Left renal cortex interstitium (tissue), 4 donors: ENCODE measurements at places on chromosomes 13 and 19. TPM values are rescaled to one million over a fixed set of nuclear protein-coding genes. Genes with fewer than 3 reads are reported as not detected.
A peak's percentile ranks its signal among the peaks of the same experiment; 100 is the strongest.

The FCHO1 gene
- polyA plus RNA-seq, result 3.3 TPM

The CLDN10 gene
- polyA plus RNA-seq, result 112 TPM

The ZNF491 gene
- polyA plus RNA-seq, result 3.9 TPM

The ZNF208 gene
- 8.3 TPM for polyA plus RNA-seq

The VSTM2B gene
- 1.2 TPM for polyA plus RNA-seq

The XRCC1 gene
- 62.5 TPM for polyA plus RNA-seq

The NLRP9 gene
- polyA plus RNA-seq, result not detected

The FFAR2 gene
- 0.33 TPM for polyA plus RNA-seq

The RGL3 gene
- polyA plus RNA-seq, result 141 TPM

The GNG14 gene
- polyA plus RNA-seq, result 0.49 TPM

DNA sequence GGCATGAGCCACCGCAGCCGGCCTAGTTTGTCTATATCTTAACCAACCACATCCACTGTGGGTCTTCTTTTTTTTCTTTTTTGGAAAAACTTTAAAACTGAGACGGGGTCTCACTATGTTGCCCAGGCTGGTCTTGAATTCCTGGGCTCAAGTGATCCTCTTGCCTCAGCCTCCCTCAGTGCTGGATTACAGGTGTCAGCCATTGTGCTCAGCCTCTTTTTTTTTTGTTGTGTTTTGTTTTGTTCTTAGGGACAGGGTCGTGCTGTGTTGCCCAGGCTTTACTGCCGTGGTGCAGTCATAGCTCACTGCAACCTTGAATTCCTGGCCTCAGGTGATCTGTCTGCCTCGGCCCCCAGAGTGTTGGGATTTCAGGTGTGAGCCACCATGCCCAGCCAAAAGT is 7.4 kb downstream of the SNRNP70 start:
- no peak for DNase-seq

DNA sequence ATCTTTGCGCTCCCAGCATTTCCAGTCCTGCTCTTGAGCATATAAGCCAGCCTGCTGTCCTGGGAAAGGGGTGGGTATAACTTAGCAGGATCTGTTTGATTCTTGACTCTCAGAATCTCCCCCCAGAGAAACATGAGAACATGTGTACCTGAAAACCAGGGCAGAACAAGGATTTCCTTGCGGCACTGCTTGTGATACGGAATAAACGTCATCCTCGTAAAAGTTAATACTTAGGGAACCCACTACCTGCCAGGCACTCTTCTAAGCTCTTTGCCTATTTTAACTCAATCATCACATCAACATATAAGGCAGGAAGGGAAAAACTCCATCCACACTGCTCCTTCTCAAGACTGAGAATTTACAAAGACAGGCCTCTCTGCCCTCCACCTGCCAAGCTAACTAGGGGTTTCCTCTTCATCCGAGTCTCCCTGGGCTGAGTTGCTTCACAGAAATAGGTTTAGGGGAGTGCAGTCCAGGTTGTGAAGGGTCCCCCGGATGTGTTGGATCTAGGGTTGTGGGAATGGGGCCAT is 1.1 kb downstream of the ZNF653 start:
- no peak for DNase-seq

- DNase-seq, result no peak
Observed at GRCh38 chr19:50975766-50976165, 6.4 kb upstream of the KLK6 start.

DNA sequence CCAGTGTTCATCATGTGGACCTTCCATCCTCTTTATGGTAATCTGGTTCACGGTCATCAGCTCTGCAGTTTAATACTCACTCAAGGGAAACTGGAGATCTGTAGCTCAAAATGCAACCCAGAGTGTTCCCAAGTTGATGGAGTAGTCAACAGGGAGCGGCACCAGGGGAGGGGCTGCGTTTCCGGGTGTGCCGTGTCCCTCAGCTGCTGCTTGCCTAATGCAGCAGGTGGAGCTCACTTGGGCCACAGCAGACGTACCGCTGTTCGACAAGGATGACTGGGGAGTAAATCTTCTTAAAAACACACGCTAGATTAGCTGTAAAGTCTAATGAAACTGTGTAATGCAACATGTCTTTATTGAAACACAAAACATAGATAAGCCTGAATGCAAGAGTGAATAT is 81.1 kb downstream of the TNFSF13B start:
- DNase-seq, result no peak

DNA sequence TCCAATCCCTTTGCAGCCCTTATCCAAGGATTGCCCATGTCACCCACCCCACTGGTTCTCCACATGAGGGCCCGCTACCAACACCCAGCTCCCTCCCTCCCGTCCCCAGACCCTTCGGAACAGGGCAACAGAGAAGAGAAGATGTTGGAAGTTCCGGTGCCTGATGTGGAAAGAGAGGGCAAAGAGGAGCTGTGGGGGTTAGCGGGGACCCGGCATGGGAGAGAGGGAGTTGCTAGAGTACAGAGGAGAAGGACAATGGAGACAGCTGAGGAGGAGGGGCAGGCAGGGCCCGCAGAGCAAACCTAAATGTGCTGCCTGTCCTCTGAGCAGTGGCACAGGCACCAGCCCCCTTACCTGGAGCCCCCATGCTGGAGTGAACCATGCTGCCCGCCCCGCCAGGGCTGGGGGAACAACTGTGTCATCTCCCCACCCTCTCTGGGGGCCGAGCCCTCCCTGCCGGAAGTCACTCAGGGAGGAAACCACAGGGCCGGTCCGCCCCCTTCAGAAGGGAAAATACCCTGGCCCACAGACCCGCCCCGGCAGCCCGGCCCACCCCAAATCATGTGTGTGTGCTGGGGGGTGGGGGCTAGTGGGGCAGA is at the start of gene POU2F2:
Gene POU2F2 (minus strand): TSS at position 417 of the 599 bp plus-strand sequence. CDS start 35 bp downstream, at position 382.
- no peak for DNase-seq

- no peak for DNase-seq
Observed at GRCh38 chr13:44474122-44474910, 100.7 kb downstream of the SERP2 start.

DNA sequence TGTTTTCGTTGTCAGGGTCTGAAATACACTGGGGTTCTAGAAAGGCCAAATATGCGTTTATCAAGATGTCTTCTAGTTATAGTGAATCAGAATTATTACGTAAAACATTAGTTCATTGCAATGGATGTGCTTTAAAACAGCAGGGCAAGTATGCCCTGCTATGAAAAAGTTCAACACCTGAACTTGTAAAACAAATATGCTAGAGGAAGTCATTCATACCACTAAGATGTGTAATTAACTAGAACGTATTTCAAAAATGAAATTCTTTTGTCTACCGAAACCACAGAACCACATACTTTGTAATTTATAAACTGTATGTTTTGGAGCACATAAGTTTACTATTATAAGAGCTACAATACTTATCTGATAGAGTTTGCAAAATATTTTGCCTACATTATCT is 266.2 kb downstream of the KCTD12 start:
- no peak for DNase-seq

GRCh38 chr19:31826325-31826724 is 477.1 kb upstream of the TSHZ3 start:
- no peak for DNase-seq

DNA sequence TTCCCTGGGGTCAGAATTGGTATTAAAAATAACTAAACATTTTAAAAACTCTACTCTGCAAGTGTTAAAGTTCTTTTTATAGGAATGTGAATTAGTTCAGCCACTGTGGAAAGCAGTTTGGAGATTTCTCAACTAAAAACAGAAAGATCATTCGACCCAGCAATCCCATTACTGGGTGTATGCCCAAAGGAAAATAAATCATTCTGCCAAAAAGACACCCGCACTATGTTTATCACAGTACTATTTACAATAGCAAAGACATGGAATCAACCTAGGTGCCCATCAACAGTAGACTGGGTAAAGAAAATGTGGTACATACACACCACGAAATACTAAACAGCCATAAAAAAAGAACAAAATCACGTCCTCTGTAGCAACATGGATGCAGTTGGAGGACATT is 657 bp upstream of the THSD1 start:
- DNase-seq, result no peak

GRCh38 chr19:48508729-48509411 is 2.8 kb downstream of the LMTK3 start:
- no peak for DNase-seq

- peak; percentile 24 for DNase-seq
Observed at GRCh38 chr19:38506723-38507550, 73.4 kb downstream of the RYR1 start.

DNA sequence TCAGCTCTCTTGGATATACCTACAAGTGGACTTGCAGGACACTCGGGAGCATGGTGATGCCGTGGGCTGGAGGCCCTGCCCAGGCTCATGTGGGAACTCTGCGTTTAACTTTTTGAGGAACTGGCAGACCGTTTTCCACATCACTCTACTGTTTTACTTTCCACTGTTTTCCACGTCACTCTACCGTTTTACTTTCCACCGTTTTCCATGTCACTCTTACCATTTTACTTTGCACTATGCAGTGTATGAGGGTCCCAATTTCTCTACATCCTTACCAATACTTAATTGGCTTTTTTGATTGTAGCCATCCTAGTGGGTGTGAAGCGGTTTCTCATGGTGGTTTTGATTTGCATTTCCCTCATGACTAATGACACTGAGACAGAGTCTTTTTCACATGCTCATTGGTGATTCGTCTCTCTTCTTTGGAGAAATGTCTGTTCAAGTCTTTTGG is 40.5 kb downstream of the GATAD2A start:
- no peak for DNase-seq

GRCh38 chr13:112704308-112705145 is 14.7 kb downstream of the ATP11A start:
- no peak for DNase-seq

DNA sequence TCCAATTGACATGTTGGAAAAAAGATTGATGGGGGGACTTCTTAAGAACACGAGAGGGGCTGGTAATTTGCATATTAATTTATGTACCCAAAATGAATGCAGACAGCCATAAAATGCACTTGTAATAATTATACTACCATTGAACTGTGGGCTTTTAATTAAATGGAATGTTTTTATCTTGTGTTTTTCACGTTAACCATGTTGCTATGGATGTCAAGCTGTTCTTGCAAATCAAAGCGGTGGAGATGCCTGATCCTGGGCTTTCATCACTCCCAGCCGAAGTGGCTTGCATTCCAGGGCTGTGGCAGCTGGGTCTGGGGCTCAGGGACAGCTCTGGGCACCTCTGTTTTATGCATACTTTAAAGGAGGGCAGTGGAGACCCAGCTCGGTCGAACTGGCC is 179.4 kb upstream of the TMTC4 start:
- no peak for DNase-seq

GRCh38 chr19:38386300-38386970 is 1.4 kb downstream of the GGN start:
- no peak for DNase-seq

GRCh38 chr19:50549059-50549926 is 18.9 kb downstream of the LRRC4B start:
- no peak for DNase-seq

- no peak for DNase-seq
Observed at GRCh38 chr19:16160445-16160942, 12.8 kb downstream of the CIB3 start.

DNA sequence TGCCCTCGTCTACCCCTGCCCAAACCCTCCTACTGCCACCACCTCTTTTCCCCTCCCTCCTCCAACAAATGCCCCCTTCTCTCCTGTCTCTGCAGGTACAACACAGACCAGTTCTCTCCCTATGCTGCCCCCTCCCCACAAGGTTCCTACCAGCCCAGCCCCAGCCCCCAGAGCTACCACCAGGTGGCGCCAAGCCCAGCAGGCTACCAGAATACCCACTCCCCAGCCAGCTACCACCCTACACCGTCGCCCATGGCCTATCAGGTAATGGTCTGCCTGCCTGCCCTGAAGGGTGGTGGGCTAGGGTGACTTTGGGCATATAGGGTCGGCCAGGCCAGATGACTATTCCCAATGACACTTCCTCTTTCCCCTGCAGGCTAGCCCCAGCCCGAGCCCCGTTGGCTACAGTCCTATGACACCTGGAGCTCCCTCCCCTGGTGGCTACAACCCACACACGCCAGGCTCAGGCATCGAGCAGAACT is 6.5 kb upstream of the TIMM50 start:
- DNase-seq, result no peak

GRCh38 chr19:45123440-45123850 is 30.5 kb downstream of the PPP1R37 start:
- DNase-seq, result no peak
